ENCODE measurements at places on chromosomes 5 and 9.

DNA sequence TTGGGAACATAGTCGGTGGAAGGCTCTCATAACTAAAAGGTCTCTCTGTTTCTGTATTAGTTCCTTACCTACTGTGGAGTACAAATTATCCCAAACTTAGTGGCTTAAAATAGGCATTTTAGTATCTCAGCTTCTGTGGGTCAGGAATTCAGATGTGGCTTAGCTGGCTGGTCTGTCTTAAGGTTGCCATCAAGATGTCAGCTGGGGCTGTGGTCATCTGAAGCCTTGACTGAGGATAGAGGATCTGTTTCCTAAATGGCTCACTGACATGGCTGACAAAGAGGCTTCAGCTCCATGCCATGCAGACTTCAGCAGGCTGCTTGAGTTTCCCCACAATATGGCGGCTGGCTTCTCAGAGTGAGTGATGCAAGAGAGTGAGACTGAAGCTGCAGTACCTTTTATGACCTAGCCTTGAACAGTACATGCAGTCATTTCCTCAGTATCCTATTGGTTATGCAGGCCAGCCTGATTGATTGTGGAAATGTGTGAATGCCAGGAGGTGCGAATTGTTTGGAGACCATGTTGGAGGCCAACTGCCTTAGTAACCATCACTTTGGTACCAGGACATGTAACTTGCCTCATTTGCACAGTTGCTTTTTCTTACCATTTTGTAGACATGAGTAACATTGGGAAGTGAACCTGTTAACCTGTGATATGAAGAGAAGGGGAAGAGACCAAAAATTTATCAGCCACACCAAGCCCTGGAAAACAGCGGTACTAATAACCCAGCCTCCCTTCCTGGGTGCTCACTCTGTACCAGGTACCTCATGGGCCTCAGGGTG, 152.8 kb upstream of the IER5L start:
- peak overlapping the region; percentile 68 for H3K27ac ChIP-seq
- H3K4me3 ChIP-seq = no peak overlapping the region
- H3K36me3 ChIP-seq = no peaks in the 10 kb centered on the region
- DNase-seq = no peak
- H3K4me1 ChIP-seq = peaks cover 20% of the 10 kb centered on the region

- H3K27ac ChIP-seq = peak overlapping the region; percentile 94
- H3K4me1 ChIP-seq = peaks cover 30% of the 10 kb centered on the region
- no peak overlapping the region for H3K4me3 ChIP-seq
- peaks cover 10% of the 10 kb centered on the region for H3K36me3 ChIP-seq
- no peak for DNase-seq
- H3K27me3 ChIP-seq = no peaks in the 10 kb centered on the region
Observed at GRCh38 chr5:69502767-69503488, 10.3 kb downstream of the OCLN start.

DNA sequence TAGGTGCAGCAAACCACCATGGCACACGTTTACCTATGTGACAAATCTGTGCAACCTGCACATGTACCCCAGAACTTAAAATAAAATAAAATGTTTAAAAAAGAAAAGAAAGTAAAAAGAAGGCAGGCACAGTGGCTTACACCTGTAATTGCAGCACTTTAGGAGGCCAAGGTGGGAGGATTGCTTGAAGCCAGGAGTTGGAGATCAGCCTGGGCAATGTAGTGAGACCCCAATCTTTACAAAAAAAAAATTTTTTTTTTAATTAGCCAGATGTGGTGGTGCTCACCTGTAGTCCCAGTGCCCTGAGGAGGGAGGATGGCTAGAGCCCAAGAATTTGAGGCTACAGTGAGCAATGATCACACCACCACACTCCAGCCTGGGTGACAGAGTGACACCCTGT, 12.5 kb upstream of the LHFPL2 start:
- H3K4me1 ChIP-seq = peaks cover 18% of the 10 kb centered on the region
- peaks cover 7% of the 10 kb centered on the region for H3K27me3 ChIP-seq
- no peak overlapping the region for H3K4me3 ChIP-seq
- no peaks in the 10 kb centered on the region for H3K36me3 ChIP-seq
- no peak for DNase-seq

GRCh38 chr5:56264417-56265025, 31.4 kb upstream of the ANKRD55 start:
- H3K36me3 ChIP-seq = no peaks in the 10 kb centered on the region
- H3K27ac ChIP-seq = no peak overlapping the region
- DNase-seq = no peak
- no peak overlapping the region for H3K4me3 ChIP-seq

- H3K4me1 ChIP-seq = peaks cover 25% of the 10 kb centered on the region
- peak overlapping the region; percentile 100 for H3K27ac ChIP-seq
- no peak for DNase-seq
- peaks cover 2% of the 10 kb centered on the region for H3K36me3 ChIP-seq
- H3K27me3 ChIP-seq = no peaks in the 10 kb centered on the region
Observed at GRCh38 chr5:57171816-57172465, 1.9 kb upstream of the GPBP1 start.

GRCh38 chr5:7320701-7321301, 75.1 kb upstream of the ADCY2 start:
- no peak for DNase-seq
- H3K27ac ChIP-seq = no peak overlapping the region
- no peak overlapping the region for H3K4me3 ChIP-seq
- no peaks in the 10 kb centered on the region for H3K4me1 ChIP-seq
- H3K36me3 ChIP-seq = no peaks in the 10 kb centered on the region
